Amniotic stem cell (primary cell): ENCODE measurements at places on chromosomes 1 and 21.

DNA sequence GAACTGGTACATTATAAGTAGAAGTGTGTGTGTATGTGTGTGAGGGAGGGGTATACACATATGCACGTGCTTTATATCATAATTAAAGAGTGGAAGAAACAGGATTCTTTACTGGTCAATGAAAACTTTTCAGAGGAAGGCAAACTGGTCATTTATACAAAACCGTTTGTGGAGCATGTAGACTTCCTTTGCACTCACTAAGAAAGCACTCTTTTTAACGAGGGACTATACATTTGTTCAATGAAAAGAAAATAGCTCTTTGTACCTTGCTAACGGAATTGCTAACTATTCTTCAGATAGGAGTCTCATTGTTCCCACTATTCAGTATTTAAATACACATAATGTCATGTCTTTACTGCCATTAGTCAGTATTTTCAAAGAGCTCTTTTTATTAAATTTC is 219.3 kb downstream of the ST6GALNAC3 start:
- DNase-seq, result no peak

GRCh38 chr21:26513212-26513611 is 59.9 kb downstream of the CYYR1 start:
- DNase-seq, result no peak

DNA sequence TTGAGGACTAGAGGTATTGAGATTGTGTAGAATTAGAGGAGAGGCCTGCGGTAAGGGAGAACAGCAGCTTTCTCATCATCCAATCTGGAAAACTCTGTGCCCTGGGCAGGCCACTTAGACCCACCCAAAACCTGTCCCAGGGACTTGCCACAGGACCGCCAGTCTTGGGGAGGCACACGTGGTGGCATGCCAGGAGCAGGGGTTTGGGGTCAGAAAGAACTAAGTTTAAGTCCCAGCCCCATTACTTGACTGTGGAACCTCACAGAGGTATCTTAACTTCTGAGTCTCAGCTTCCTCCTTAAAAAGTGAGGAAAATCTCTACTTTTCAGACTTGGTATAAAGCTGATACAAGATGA is 356.6 kb downstream of the HHAT start:
- no peak for DNase-seq

- no peak for DNase-seq
These were observed 1.1 kb downstream of the COL18A1 start for GRCh38 chr21:45405819-45406762.

- no peak for DNase-seq
These were observed 407.8 kb downstream of the PTPRC start for GRCh38 chr1:199046618-199047017.

DNA sequence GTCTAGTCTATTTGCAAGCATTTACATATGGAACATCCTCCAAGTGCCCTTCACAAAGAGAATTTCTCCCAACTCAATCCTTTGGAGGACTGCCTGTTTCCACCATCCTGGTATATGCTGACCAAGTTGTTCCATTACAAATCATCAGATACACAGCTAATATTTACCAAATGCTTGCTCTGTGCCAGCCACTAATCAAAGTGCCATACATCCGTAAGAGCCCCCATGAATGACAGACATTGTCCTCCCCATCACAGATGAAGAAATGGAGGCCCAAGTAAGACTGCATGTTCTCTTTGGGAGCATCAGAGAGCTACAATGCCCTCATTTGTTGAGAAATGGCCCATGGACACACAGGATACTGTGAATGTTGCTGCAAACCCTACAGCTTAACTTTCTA is 130.0 kb upstream of the BACE2 start:
- DNase-seq, result no peak

DNA sequence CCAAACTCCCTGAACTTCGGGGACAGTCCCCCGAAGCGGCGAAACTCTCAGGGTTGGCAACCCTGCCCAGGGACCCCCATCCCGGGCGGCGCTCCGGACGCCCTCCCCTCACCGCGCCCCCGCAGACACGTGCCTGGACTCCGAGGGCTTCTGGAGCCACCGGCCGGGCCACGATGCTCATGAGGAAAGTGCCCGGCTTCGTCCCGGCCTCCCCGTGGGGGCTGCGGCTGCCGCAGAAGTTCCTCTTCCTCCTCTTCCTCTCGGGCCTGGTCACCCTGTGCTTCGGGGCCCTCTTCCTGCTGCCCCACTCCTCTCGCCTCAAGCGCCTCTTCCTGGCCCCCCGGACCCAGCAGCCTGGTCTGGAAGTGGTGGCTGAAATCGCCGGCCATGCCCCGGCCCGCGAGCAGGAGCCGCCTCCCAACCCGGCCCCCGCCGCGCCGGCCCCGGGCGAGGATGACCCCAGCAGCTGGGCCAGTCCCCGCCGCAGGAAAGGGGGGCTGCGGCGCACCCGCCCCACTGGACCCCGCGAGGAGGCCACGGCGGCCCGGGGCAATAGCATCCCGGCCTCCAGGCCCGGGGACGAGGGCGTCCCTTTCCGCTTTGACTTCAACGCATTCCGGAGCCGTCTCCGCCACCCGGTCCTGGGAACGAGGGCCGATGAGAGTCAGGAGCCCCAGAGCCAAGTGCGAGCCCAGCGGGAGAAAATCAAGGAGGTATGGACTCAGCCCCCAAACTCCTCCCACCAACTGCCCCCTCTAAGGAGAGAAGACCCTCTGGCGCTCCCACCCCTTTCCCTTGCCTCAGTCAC is 1.2 kb downstream of the MAN1C1 start:
- no peak for DNase-seq

- DNase-seq, result no peak
These were observed 7.8 kb upstream of the P3R3URF start for GRCh38 chr1:46183926-46184557.

DNA sequence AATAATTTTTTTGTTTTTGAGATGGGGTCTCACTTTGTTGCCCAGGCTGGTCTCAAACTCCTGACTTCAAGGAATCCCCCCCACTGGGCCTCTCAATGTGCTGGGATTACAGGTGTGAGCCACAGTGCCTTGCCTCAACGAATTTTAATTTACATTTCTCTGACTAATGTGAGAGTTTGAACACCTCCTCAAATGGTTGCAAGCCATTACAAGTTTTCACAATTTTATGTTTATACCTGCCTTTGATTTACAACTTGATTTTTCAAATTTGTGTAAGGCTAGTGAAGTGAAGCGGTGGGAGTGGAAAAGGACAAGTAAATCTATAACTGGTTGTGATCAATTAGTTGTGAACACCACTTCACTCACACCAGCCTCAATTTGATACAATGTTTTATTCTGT is 8.9 kb upstream of the RHBDL2 start:
- no peak for DNase-seq

DNA sequence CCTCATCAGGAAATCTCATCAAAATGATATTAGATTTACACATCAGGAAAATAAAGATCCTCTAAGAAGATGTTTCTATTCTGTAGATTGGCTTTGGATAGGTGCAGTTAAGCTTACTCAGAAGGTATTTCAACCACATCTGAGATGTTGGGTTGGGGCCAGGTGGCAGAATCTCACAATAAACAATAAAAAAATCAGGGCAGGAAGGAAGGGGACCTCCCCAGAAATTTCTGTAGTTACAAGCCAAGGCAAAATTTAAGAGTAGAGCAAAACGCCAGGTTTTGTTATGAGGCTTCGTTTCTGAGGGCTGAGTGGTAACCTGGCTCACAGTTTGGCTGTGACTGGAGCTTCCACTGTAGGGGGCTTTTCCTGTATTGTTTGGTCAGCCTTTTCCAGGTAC is 84.8 kb downstream of the HUNK start:
- no peak for DNase-seq

DNA sequence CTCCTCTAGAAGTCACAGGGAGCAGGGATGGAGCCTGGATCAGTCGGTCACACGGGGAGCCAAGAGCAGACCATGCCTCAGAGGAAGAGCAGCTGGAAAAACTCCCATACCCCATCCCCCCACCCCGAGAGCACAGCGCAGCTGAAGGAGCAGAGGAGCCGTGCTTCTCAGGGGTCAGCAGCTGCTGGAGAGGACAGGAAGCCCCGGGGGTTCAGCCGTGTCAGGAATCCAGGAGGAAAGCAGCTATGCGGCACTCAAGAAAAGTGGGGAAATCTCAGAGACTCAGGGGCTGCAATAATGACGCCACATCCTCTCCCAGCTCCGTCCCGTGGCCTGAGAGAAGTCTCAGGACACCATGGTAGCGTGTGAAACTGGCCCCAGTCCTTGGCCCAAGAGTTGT is 102.3 kb downstream of the NPHP4 start:
- no peak for DNase-seq

DNA sequence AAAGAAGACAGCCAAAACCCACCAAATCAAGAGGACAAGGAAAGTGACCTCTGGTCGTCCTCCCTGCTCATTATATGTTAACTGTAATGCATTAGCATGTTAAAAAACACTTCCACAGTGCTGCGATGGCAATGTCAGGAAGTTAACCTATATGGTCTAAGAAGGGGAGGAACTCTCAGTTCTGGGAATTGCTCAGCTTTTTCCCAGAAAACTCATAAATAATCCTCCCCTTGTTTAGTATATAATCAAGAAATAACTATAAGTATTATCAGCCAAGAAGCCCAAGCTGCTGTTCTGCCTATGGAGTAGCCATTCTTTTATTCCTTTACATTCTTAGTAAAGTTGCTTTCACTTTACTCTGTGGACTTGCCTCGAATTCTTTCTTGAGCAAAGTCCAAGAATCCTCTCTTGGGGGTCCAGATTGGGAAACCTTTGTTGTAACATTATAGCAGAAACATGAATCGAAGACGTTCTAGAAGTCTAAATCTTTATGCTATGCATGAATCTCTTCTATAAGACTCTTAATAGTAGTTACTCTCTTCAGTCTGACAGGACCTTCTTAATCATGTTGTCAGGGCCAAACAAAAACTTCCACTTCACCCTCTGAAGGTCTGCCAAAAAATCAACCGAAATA is 110.0 kb upstream of the VANGL1 start:
- DNase-seq, result no peak

DNA sequence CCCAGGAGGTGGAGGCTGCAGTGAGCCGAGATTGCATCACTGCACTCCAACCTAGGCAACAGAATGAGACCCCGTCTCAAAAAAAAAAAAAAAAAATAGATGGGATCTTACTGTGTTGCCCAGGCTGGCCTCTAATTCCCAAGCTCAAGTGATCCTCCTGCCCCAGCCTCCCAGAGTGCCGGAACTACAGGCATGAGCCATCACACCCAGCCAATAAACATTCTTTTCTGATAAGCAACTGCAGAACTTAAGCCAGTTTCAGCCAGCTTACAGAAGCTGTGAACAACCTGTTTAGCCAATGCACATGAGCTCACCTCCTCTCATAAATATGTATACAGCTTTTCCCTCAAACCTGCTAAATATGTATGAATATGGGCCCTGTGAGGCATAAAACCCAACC is 3.1 kb upstream of the MIIP start:
- DNase-seq, result no peak

GRCh38 chr21:36647279-36648093 is 51.4 kb upstream of the SIM2 start:
- no peak for DNase-seq

DNA sequence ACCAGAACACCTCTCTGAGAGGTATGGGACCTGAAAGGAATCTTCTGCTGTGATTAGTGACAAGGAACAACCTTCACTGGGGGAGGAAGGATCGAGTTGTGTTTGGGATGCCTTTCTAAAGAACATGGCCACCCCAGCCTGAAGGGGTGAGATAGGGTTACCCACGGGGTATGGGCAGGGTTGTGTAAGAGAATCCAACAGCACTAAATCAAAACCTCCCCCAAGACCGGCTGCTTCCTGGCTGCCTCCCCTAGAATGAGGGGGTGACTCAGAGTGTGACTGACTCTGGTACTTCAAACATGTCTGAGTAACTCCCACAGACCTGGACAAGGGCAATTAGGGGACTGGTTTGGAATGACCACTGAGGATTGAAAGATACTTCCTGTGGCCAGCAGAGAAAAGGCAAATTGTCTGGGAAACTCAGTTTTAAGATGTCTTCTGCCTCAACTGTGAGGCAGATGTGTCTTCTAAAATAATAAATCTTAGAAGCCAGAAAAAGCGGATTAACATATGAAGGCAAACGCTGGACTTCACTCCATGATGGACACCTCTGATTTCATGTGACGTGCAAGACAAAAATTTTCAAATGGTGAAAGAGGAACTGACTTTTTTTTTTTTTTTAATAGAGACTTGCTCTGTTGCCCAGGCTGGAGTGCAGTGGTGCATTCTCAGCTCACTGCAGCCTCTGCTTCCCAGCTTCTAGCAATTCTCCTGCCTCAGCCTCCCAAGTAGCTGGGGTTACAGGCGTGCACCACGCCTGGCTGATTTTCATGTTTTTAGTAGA is 6.7 kb upstream of the PTPN14 start:
- DNase-seq, result no peak

GRCh38 chr1:112620377-112620695 is 704 bp downstream of the CAPZA1 start:
- no peak for DNase-seq

DNA sequence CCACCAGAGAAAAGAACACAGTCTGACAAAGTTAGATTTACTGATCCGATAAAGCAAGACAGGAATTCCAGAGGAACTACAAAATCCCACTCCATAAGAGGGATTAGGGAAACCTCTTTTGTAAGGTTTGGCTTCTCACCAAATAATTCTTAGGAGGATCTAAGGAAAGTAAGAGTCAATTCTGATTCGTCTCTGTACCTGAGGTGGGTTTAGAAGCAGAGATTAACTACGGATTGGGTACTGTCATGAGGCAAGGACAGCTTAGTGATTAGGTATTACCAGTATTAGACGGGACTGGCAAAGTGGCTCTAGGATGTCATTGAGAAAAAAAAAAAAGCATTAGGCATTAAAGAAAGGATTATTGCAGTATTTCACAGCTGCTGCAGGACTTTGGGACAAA is 371.7 kb upstream of the BRINP3 start:
- no peak for DNase-seq

GRCh38 chr1:223031733-223032601 is 111.1 kb downstream of the TLR5 start:
- no peak for DNase-seq

- no peak for DNase-seq
These were observed 21.0 kb upstream of the SPATA6 start for GRCh38 chr1:48493041-48493440.

DNA sequence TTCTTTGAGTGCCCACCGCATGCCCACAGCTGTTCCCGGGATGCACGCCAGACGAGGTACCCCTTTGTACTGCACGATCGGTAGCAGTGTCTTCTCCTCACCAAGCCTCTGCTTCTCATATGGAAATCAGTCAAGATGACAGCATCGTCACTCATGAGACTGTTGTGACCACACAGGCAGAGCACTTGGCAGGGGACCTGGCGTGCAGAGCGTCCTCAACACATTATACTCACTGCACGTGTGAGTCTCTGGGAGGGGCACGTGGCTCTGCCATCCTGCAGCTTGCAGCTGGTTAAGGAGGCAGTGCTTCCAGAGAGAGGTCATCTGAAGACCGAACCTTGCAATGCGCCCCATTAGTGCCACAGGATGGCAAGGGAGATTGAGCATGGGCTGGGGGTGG is 266.8 kb downstream of the NPHP4 start:
- no peak for DNase-seq

- no peak for DNase-seq
These were observed 1328.6 kb downstream of the MRPL39 start for GRCh38 chr21:24278711-24279110.

DNA sequence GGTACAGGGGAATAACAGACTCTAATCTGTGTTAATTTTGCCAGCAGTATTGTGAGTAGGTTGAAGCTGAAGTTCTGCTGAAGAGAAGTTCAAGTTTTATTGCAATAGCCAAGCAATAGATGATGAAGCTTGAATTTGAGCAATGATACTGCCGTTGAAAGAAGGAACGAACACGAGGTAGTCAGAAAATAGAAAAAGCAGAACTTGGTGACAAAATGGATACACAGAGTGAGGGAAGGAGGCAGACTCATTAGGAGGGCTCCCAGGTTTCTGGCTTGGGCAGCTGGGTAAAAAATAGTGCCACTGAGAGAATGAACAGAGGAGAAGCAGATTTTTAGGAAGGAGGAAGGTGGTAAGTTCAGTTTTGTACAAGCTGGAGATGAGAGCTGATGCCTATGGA is 22.3 kb upstream of the AGO1 start:
- no peak for DNase-seq
